ENCODE measurements at places on chromosomes 2 and 18. TPM values are rescaled to one million over a fixed set of nuclear protein-coding genes. Genes with fewer than 3 reads are reported as not detected.

DNA sequence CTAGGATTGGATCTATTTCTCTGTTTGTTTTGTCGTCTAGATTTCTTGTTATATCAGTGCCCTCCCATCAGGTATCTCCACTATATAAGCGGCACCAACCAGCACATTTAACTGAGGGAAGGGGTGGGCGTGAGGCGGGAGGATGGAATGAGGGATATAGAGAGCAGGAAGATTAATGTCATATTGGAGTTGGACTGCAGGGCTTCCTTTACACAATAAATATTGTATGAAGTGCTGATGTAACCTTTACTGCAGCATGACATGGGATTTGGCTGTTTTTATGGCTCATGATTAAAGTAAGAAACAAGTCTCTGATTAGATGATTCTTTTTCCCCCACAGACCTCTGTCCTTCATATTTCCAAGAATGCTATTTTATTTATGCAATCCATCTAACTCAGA lies 54.8 kb downstream of the TMEM200C start:
- DNase-seq = no peak
- no peak overlapping the region for H3K27ac ChIP-seq
- no peak overlapping the region for H3K4me3 ChIP-seq
- no peaks in the 10 kb centered on the region for H3K36me3 ChIP-seq
- no peaks in the 10 kb centered on the region for H3K27me3 ChIP-seq

DNA sequence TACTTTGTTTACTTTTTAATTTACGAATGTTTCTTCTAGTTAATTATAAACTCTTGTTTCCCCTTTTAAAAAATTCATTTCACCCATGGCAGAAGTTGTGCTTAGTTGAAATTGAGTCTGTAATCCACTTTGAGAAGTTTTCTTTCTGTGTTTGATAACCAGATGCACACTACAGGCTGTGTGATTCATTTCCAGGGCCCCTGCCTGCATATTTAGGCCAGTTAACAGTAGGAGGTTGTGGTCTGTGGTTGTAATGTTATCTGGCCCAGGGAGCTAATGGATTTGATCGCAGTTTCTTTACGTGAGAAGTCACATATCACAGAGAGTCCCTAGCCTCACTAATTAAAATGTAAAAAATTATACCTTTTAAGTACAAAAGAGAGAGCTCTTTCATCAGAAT lies 3.3 kb downstream of the CDH7 start:
- no peaks in the 10 kb centered on the region for H3K36me3 ChIP-seq
- no peak for DNase-seq
- H3K27ac ChIP-seq = no peak overlapping the region
- no peaks in the 10 kb centered on the region for H3K4me1 ChIP-seq
- H3K4me3 ChIP-seq = no peak overlapping the region

DNA sequence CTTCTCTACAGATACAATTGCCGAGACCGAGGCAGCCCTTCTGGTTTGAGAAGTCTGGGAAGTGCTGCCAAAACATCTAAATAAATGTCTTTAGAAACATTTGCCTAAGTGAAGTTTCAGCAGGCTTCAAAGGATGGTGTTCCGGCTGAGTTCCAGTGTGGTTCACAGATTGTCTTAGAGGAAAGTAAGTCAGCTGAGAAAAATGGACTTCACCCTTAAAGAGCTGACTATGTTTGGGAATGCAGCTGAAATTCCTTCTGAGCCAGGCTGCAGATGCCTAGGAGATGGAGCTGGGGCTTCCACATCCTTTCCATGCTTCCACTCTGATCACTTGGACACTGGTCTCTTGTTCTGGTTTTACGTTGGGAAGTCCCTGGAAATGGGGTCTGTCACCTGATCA lies 83.6 kb downstream of the FHOD3 start:
- H3K36me3 ChIP-seq = no peaks in the 10 kb centered on the region
- H3K4me1 ChIP-seq = no peaks in the 10 kb centered on the region
- no peak overlapping the region for H3K4me3 ChIP-seq
- no peak overlapping the region for H3K27ac ChIP-seq
- no peaks in the 10 kb centered on the region for H3K27me3 ChIP-seq

- no peaks in the 10 kb centered on the region for H3K36me3 ChIP-seq
- H3K4me3 ChIP-seq = peak overlapping the region; percentile 75
- H3K4me1 ChIP-seq = peaks cover 22% of the 10 kb centered on the region
- peak overlapping the region; percentile 77 for H3K27ac ChIP-seq
- H3K27me3 ChIP-seq = no peaks in the 10 kb centered on the region
Measured at GRCh38 chr2:190318931-190319554, 583 bp downstream of the HIBCH start.

DNA sequence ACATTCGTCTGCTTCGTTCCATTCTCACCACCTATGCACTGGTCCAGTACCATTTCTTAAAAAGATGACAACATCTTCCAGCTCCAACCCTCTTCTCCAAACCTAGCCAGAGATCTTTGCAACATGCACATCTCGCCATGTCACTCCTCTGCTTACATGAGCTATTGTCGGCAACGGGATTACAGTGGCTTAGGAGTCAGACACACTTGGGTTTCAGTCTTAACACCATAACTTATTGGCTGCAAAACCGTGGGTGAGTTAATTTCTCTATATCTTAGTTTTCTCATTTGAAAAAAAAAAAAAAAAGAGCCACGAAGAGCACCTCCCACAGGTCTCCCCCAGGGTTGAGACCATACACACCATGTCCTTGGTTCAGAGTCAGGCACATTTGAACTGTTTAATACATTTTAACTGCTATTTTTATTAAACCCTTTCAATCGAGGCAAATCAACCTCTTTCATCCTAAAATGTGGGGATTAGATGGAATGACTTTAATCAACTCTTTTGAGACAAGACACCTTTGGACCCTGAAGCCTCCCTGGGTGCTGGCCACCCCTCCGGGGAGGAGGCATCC lies 889 bp downstream of the ANKRD29 start:
- peaks cover 26% of the 10 kb centered on the region for H3K4me1 ChIP-seq
- no peak overlapping the region for H3K27ac ChIP-seq
- no peak for DNase-seq
- H3K36me3 ChIP-seq = no peaks in the 10 kb centered on the region
- peak overlapping the region; percentile 38 for H3K4me3 ChIP-seq

GRCh38 chr2:109454765-109455394 lies 158.9 kb downstream of the SEPTIN10 start:
- no peaks in the 10 kb centered on the region for H3K36me3 ChIP-seq
- no peak overlapping the region for H3K4me3 ChIP-seq
- no peaks in the 10 kb centered on the region for H3K4me1 ChIP-seq
- no peak for DNase-seq
- no peak overlapping the region for H3K27ac ChIP-seq

GRCh38 chr2:29245742-29246382 lies 130.6 kb downstream of the CLIP4 start:
- no peaks in the 10 kb centered on the region for H3K4me1 ChIP-seq
- no peaks in the 10 kb centered on the region for H3K36me3 ChIP-seq
- H3K27ac ChIP-seq = no peak overlapping the region
- DNase-seq = no peak
- H3K27me3 ChIP-seq = no peaks in the 10 kb centered on the region
- H3K4me3 ChIP-seq = no peak overlapping the region

DNA sequence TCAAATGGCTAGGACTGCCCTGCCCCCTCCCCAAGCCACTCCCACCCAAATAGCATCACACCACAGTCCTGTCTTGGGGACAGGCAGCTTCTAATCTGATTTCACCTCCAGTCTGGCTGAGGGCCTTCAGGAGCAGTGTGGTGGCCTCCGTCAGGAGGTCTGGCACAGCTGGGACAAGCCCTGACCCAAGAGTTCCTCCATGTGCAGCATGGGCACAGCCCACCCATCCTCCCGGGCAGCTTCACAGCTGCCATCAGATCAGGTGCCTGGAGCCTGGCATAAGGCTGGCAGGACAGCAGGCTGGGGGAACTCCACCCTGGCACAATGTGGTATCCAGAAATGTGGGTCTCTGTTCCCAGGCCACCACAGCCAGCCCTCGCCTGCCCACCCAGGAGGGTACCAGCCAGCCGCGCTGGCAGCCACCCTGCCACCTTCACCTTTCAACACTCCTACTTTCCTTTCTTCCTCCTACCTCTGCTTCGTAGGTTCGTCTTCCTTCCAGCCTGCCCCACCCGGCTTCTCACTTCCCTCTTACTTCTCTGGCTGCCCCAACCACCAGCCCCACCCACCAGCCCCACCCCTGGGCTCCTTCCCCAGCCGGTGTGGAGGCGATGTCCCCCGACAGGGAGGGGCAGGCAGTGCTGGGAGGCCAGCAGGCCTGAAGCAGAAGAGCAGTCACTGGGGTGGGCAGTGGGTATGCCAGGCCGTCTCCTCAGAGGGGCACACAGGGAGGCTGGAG lies at the start of gene CAPG:
Gene CAPG, minus strand, starts transcription at position 522 of the 739 bp plus-strand sequence. CDS start 8,221 bp downstream, outside the sequence.
- DNase-seq = peak; percentile 25
- peak within 1 kb of the TSS; percentile 55 for H3K27ac ChIP-seq
- no peaks in the 10 kb centered on the region for H3K27me3 ChIP-seq
- H3K36me3 ChIP-seq = no peaks in the 10 kb centered on the region
- peak within 1 kb of the TSS; percentile 47 for H3K4me3 ChIP-seq

GRCh38 chr2:198456418-198456817 lies 652.0 kb downstream of the PLCL1 start:
- no peak overlapping the region for H3K4me3 ChIP-seq
- no peaks in the 10 kb centered on the region for H3K36me3 ChIP-seq
- H3K27ac ChIP-seq = no peak overlapping the region
- no peak for DNase-seq
- no peaks in the 10 kb centered on the region for H3K4me1 ChIP-seq
- H3K27me3 ChIP-seq = no peaks in the 10 kb centered on the region

- H3K27me3 ChIP-seq = no peaks in the 10 kb centered on the region
- H3K27ac ChIP-seq = no peak overlapping the region
- no peak overlapping the region for H3K4me3 ChIP-seq
- H3K4me1 ChIP-seq = no peaks in the 10 kb centered on the region
- no peaks in the 10 kb centered on the region for H3K36me3 ChIP-seq
Measured at GRCh38 chr2:237178396-237178795, 92.7 kb downstream of the COPS8 start.

GRCh38 chr2:70946832-70947442 lies 11.2 kb downstream of the ATP6V1B1 start:
- H3K4me1 ChIP-seq = peaks cover 8% of the 10 kb centered on the region
- H3K36me3 ChIP-seq = no peaks in the 10 kb centered on the region
- no peak overlapping the region for H3K4me3 ChIP-seq
- H3K27ac ChIP-seq = no peak overlapping the region

DNA sequence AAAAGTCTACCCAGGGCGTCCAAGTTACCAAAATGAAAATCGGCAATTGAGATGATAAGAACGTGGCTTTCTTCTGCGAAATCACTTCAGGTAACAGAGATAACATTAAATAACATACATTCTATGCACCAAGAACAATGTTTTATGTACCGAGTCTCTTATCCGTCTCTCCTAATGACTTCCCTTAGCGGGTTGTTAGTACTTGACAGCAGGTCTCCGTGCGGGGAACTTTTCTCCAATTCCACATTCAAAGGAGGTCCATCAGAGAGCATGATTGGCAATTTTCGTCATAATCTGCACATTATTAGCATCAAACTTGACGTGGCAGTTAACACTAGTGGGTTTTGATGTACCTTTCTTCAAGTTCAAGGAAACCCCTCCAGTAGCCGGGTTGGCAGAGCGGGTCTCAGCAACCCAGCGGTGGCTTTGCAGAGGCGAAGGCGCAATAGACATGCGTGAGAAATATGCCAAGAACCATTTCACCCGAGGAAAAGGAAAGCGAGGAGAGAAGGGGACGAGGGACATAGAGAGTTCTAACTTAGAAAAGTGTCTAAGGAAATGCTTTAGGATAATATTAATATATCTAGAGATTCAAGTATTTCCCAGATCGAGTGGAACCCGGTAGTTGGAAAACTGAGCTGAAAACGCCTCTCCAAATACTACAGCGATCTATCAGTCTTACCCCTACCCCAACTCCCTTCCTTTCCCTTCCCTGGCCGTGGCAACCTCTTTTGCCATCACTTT lies 5.0 kb downstream of the EVX2 start:
- H3K27me3 ChIP-seq = peaks cover 83% of the 10 kb centered on the region
- H3K4me1 ChIP-seq = no peaks in the 10 kb centered on the region
- no peak overlapping the region for H3K4me3 ChIP-seq
- no peaks in the 10 kb centered on the region for H3K36me3 ChIP-seq
- H3K27ac ChIP-seq = no peak overlapping the region
- DNase-seq = no peak

GRCh38 chr18:8037296-8037695 lies 470.2 kb downstream of the PTPRM start:
- no peaks in the 10 kb centered on the region for H3K4me1 ChIP-seq
- H3K27ac ChIP-seq = no peak overlapping the region
- no peak overlapping the region for H3K4me3 ChIP-seq
- no peaks in the 10 kb centered on the region for H3K36me3 ChIP-seq
- DNase-seq = no peak

DNA sequence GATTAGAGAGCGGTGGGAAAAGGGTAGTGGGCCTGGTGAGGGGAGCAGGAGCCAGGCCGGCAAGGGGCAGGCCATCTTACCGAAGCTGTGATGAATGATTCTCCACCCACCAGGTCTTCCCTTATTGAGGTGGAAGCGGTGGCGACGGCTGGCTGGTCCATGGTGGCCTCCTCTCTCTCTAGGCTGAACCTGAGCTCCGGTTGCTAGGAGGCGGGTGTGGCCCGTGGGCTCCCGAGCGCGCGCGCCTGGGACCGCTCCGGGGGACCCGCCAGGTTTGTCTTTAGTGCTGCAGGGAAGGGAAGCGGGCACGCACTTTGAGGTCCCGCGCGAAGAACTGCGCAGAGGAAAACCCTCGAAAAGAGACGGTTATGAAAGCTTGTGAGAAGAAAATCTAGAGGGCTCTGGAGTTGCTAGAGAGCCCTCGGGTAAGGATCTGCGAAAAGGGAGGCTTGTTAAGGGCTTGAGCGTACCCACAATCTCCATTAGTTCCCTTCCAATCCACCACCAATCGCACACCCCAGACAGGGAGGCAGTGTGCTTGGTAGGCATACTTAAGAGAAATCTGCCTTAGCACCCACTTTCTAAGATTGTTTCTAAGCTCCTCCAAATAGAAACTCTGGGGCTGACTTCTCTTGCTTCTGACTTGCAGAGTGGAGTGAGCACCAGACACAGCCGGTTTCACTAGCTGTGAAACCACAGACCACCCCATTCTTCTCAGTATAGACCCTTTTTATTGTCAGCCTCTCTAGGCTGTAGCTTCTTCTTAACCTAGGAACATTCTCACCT lies at the start of gene STPG4:
Gene STPG4, minus strand, starts transcription at position 218 of the 786 bp plus-strand sequence. Its CDS starts 57 bp downstream, at position 161.
- no peak within 1 kb of the TSS for H3K27ac ChIP-seq
- no peak within 1 kb of the TSS for H3K4me3 ChIP-seq
- no peaks in the 10 kb centered on the region for H3K4me1 ChIP-seq
- H3K27me3 ChIP-seq = no peaks in the 10 kb centered on the region

DNA sequence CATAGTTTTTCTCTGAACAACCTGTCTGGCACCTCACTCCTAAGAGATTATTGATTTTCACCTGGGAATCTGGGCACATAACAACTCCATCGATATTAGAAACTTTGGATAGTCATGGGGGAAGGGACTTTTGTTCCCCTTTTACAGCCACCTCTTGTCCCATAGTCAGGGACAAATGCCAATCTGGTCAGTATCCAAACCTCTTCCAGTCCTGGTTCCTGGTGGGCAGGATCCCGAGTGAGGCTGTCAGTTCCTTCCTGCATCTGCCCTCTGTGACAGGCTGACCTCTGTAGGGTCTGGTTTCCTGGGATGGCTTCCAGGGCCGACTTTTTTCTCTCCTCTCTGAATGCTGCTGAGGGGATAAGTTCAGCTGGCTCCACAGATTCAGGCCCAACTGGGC lies 11.0 kb downstream of the KIF5C start:
- no peak for DNase-seq
- peaks cover 4% of the 10 kb centered on the region for H3K27me3 ChIP-seq
- H3K4me1 ChIP-seq = peaks cover 16% of the 10 kb centered on the region

Gene C2orf81
- polyA plus RNA-seq = 1.6 TPM

Gene RBKS
- 2.5 TPM for polyA plus RNA-seq

Gene DSG2
- polyA plus RNA-seq = not detected

Gene PRKD3
- polyA plus RNA-seq = 20.4 TPM

Gene DYNC1I2
- 31.2 TPM for polyA plus RNA-seq

Gene COL6A3
- 0.56 TPM for polyA plus RNA-seq

Gene ZNF396
- polyA plus RNA-seq = 1.5 TPM

Gene MGAT4A
- 223 TPM for polyA plus RNA-seq
